WERI-Rb-1 (cell line): ENCODE measurements at places on chromosomes 7 and 10.

GRCh38 chr10:116880716-116881482 lies 31.6 kb downstream of the ENO4 start:
- DNase-seq: no peak

GRCh38 chr10:113933894-113934532 lies 79.6 kb downstream of the NHLRC2 start:
- DNase-seq: no peak

DNA sequence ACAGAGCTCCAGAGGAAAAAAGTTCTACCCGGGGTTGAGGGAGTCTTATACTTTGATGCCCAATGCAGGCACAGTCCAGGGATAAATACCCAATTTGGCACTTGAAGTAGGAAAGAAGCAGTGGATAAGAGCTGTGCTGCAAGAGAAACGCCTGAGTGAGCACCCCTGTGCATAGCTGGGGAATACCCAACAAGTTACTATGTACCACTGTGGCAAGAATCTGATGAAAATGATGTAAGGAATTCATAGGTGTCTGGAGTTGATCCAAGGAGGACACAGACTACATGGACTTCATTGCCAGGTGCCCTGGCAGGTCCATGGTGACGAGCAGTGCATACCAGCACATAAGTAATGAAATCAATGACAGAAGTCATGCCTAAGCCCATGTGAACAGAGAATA lies 183.7 kb upstream of the FEZF1 start:
- DNase-seq: no peak

- DNase-seq: no peak
Observed at GRCh38 chr10:131238669-131239280, 72.7 kb downstream of the TCERG1L start.

DNA sequence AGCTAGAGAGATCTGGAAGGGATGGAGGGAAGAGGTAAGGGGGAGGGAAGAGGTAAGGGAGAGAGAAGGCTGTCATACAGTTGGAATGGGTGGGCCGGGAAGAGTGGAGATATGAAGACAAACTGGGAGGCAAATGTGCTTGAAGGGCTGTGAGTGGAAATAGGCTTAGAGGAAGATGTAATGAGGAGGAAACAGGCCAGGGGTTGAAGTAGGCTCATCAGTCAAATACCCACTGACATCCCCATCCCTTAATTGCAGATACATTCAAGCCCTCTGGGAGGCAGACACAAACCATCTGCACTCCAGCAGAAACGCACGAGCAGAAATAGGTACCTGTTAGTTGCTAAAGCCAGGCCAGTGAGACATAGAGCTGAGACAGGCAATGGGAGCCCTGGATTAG lies 2.1 kb downstream of the SYNPO2L start:
- peak; percentile 37 for DNase-seq

DNA sequence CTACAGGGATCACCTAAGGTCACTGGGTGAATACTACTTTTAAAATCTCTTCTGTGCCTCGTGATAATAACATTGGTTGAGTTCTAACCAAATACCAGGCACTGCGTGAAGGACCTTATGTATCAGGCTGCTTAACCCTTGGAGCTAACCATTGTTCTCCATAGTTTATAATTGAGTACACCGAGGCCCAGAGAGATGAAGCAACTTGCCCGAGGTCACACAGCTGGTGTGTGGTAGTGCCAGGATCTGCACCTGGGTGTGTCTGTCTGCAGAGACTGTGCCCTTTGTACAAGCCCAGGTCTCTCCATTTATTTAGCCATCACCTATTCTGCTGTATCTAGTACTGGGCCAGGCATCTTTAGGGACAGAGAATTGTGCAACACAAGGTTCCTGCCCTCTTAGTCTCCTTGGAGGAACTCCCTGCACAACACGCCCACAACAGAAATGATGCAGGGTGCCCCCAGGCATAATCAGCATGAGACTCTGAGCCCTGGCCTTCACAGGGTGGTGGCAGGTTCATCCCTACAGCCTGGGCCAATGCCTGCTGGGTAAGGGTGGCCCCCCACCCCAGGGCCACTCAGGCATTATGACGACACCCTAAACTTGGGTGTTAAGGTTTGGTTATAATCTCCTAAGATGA lies 31.5 kb downstream of the UNC5B start:
- no peak for DNase-seq

DNA sequence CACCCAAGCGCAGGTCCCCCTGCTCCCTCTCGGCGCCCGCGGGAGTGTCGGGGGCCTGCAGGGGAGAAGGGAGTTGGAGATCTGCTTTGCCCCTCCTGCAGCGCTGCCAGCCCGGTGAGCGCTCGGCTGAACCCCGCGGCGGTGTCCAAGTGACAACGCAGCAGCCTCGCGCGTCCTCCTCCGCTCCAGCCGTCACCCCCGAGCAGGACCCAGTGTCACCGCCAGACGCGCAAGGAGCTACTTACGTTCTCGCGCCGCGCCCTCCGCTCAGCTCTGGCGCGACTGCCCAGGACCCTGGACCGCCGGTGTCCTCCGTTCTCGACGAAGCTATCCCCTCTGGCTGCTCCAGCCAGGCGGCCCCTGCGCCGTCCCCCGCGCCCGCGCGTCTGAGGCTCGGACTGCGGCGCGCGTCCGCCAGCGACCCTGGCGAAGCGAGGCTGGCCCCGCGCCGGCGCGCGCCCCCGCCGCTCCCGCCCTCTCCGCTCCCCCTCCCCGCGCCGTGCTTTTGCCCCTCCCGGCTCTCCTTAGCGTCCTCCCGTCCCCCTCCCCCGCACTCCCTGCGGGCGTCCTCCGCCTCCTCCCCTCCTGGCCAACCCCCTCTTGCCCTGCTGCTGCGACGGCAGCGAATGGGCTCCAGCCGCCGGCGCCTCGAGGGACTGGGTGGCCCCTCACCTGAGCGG lies at the start of gene NRCAM:
Gene NRCAM, minus strand, starts transcription at position 439 of the 680 bp plus-strand sequence. CDS start 216,372 bp downstream, outside the sequence.
- peak; percentile 95 for DNase-seq

GRCh38 chr10:58784361-58784760 lies 271.7 kb downstream of the BICC1 start:
- DNase-seq: no peak

GRCh38 chr7:27161214-27161720 lies 4.1 kb downstream of the HOXA9 start:
- no peak for DNase-seq
